Myocyte (in vitro differentiated cells): ENCODE measurements at places on chromosomes 2 and 18. TPM values are rescaled to one million over a fixed set of nuclear protein-coding genes. Genes with fewer than 3 reads are reported as not detected.

The ENOSF1 gene
- total RNA-seq, result 13.8 and 20.2 TPM in 2 replicates

The DGUOK gene
- 38.8 and 44.6 TPM in 2 replicates for total RNA-seq

The TFCP2L1 gene
- under 0.01 TPM in 1 of 2 replicates, not detected in the other for total RNA-seq

The B3GNT7 gene
- total RNA-seq, result 0.10 TPM in 1 of 2 replicates, not detected in the other

The PLB1 gene
- total RNA-seq, result 0.24 and 0.31 TPM in 2 replicates

The SULT1C4 gene
- not detected in 2 replicates for total RNA-seq

The AQP4 gene
- not detected in 2 replicates for total RNA-seq

The KYNU gene
- total RNA-seq, result 0.05 and 1.8 TPM in 2 replicates

The RGPD3 gene
- total RNA-seq, result 0.16 and 0.64 TPM in 2 replicates

The SCYGR4 gene
- not detected in 2 replicates for total RNA-seq

The EGR4 gene
- total RNA-seq, result not detected in 2 replicates

The IL1RN gene
- not detected in 2 replicates for total RNA-seq

The CYP26B1 gene
- total RNA-seq, result 0.10 and 0.19 TPM in 2 replicates

The C2orf15 gene
- total RNA-seq, result 0.78 TPM in 1 of 2 replicates, not detected in the other

The PLA2R1 gene
- 5.6 and 6.0 TPM in 2 replicates for total RNA-seq

The ITGAV gene
- total RNA-seq, result 166 TPM in 2 replicates

The MYOM1 gene
- total RNA-seq, result 39.9 and 120 TPM in 2 replicates

The ALPI gene
- total RNA-seq, result not detected in 2 replicates

The STARD6 gene
- not detected in 2 replicates for total RNA-seq

The MZT2B gene
- total RNA-seq, result 55.7 and 65.8 TPM in 2 replicates

The UGT1A3 gene
- not detected in 2 replicates for total RNA-seq

The MDH1B gene
- 0.32 and 1.1 TPM in 2 replicates for total RNA-seq

GRCh38 chr2:181153886-181154285 is 173.5 kb downstream of the UBE2E3 start:
- DNase-seq, result no peak

- no peak for DNase-seq
These were observed 63.1 kb downstream of the RND3 start for GRCh38 chr2:150424406-150424805.

- no peak for DNase-seq
These were observed 857 bp downstream of the DYM start for GRCh38 chr18:49459404-49460171.

- DNase-seq, result no peak
These were observed 3.5 kb upstream of the GALNT5 start for GRCh38 chr2:157254041-157254440.

- no peak for DNase-seq
These were observed 34.4 kb upstream of the PKDCC start for GRCh38 chr2:42013409-42013808.

DNA sequence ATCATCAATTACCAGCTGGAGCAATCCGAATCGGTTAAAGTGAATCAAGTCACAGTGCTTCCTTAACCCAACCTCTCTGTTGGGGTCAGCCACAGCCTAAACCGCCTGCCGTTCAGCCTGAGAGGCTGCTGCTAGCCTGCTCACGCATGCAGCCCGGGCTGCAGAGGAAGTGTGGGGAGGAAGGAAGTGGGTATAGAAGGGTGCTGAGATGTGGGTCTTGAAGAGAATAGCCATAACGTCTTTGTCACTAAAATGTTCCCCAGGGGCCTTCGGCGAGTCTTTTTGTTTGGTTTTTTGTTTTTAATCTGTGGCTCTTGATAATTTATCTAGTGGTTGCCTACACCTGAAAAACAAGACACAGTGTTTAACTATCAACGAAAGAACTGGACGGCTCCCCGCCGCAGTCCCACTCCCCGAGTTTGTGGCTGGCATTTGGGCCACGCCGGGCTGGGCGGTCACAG is 496 bp upstream of the ITGA4 start:
- peak; percentile 27 for DNase-seq

- DNase-seq, result no peak
These were observed 202.8 kb upstream of the THUMPD2 start for GRCh38 chr2:39981883-39982311.

DNA sequence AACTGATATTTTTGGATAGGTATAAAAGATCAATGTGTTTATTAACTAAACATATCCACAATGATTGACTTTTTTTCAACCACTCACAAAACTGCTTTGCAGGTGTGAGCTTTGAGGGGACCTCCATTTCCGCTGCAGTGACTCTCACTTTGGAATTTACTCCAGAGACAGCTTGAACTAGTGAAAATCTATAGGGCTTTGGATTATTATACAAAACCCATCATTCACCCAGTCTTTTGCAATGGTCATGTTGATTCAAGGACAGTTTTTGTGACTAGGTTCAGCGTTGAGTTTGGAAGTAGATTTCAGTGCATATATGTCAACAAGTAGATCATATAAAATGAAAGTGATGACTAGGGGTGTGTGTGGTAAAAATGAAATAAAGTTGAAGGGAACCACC is 87.7 kb downstream of the EHBP1 start:
- no peak for DNase-seq

DNA sequence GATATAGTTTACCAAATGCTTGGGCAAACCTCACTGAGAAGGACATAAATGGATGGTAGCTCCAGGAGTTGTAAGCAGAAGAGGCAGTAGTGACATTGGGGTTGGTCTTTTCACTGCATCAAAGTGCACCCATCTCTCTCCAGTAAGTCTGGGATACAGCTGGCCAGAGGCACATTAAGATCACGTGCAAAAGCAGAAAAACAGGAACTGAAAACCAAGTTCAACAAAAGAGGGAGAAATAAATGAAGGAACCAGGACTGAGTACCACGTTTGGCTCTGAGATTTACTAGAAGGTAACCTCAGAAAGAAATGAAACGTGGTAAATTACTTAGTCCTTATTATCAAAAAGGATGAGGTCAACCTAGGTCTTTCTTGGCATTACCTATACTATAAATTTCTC is 259.2 kb downstream of the OSR1 start:
- no peak for DNase-seq

DNA sequence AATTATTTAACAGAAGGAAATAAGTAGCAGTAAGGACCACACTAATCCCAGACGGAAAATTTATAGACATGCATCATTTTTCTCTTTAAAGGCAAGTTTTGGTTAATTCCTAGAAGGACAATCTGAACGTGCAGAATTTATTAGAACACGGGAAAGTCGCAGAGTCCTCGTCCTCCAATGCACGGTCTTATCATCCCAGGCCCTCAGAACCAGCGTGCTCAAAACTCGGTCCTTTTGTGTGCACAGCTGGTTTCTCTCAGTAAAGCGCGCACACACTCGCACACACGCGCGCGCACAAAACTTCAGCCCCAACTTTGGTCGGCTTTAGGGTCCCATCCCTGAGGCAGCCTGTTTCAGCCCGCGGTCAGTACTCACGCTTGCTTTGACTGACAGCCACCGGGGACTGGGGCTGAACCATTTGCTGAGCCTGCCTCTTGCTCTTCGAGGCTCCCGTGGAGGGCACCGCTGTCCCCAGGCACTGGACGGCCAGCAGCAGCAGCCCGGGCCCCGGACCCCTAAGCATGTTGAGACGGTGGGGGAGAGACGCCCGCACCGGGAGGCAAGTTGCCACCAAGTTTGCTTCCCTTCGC is 493 bp downstream of the FN1 start:
- DNase-seq, result peak; percentile 66

DNA sequence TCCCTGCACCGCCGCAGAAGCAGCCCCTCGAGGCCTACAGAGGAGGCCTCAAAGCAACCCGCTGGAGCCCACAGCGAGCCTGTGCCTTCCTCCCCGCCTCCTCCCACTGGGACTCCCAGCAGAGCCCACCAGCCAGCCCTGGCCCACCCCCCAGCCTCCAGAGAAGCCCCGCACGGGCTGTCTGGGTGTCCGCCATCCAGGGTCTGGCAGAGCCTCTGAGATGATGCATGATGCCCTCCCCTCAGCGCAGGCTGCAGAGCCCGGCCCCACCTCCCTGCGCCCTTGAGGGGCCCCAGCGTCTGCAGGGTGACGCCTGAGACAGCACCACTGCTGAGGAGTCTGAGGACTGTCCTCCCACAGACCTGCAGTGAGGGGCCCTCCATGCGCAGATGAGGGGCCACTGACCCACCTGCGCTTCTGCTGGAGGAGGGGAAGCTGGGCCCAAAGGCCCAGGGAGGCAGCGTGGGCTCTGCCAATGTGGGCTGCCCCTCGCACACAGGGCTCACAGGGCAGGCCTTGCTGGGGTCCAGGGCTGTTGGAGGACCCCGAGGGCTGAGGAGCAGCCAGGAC is 31.2 kb downstream of the GPC1 start:
- no peak for DNase-seq

DNA sequence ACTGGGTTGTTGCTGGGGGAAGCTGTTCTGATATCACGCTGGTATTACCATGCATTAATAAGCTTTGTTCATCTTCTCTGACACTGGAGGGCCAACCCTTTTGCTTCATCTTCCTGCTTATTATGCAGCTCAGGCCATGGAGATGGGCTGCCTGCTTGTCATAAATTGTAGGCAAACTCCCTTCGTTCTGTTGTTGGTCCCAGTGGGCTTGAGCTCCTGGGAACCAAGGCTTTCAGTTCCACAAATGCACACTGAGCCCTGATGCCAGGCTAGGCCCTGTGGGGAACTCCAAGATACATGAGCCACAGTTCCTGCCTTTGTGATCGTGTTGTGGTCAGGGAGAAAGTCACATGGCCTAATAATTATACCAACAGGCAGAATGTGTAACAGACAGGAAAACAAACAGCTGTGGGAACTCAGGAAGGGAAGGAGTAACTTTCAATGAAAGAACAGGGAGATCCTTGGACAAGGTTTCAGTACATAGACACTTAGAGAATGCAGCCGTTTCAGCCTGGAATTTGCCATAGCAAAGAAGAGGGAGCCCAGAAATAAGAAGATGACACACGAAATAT is 49.0 kb upstream of the BCL2L11 start:
- peak; percentile 94 for DNase-seq

- DNase-seq, result peak; percentile 62
These were observed 12.8 kb downstream of the ASIC4 start for GRCh38 chr2:219527076-219527394.

GRCh38 chr2:47486841-47487497 is 84.0 kb downstream of the MSH2 start:
- no peak for DNase-seq

GRCh38 chr18:37508207-37508606 is 57.4 kb downstream of the CELF4 start:
- no peak for DNase-seq

GRCh38 chr2:40741532-40741931 is 289.6 kb upstream of the SLC8A1 start:
- DNase-seq, result no peak

GRCh38 chr2:185771396-185771795 is 32.8 kb downstream of the FSIP2 start:
- DNase-seq, result no peak

- DNase-seq, result no peak
These were observed 76.5 kb downstream of the SFXN5 start for GRCh38 chr2:72994991-72995380.

DNA sequence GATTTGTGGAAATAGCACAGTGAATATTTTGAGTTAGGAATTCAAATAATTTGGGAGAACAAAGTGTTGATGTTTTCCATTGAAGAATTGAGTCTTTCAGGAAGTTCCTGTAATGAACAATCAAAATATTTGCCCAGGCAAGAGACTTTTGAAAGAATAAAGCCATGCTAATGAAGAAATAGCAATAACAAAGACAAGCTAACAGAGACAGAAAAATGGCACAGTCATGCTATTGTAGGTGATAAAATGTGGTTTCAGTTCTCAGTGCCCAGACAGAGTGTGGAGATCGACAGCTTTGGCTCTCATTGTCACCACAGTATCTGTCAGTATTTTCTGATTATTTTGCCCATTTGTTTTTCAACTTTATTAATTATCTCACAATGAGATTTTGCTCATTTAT is 490.8 kb upstream of the PIK3C3 start:
- DNase-seq, result no peak

DNA sequence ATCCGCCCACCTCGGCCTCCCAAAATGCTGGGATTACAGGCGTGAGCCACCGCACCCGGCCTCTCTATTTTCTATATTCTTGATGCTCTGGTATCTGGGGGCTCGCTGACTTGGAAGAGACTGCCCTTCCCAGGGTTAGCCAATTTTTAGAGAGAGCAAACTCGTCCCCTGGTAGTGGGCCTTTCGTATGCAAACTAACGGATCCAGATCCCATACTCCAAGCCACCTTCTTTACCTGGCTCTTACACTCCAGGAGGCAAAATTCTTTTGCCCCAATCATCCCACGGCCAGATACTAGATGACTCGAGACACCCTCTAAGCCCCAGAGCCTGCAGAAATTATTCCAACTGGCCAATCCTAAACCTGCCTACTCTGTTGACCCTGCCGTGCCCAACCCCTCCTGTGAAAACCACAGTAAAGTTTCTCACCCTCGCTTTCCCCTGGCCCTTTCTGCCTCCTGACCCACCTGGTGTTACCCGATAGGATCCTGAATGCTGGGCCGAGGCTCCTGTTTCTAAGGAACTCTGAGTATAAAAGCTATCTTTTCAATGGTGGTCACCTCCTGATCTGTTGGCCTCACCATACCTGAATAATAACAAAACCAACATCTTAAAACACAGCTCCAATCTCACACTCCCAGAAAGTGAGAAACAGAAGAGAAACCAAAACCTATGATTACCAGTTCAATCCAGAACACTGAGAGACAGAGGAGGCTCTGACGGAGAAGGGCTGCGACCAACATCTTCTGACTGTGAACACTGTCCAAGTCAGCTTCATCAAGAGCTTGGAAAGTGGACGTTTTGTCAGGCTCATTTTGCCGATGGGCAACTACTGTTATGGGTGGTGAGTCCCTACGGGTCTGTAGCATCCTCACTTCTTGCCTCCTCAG is 57.6 kb upstream of the ZNF532 start:
- no peak for DNase-seq

DNA sequence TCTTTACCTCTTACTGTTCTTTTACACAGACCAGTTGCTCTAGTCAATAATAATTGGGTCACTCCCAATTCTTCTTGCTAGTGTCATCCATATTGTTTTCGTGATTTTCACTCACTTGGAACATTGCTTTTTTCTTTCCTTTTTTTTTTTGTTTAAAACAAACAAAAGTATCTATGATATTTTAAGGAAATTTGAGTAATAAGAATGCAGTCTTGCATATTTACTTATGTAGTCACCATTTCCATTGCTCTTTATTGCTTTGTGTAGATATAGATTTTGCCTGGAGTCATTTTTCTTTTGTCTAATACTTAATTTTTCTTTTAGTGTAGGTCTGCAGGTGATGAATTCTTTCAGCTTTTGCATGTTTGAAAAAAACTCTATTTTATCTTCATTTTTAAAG is 71.9 kb downstream of the WDR7 start:
- no peak for DNase-seq

DNA sequence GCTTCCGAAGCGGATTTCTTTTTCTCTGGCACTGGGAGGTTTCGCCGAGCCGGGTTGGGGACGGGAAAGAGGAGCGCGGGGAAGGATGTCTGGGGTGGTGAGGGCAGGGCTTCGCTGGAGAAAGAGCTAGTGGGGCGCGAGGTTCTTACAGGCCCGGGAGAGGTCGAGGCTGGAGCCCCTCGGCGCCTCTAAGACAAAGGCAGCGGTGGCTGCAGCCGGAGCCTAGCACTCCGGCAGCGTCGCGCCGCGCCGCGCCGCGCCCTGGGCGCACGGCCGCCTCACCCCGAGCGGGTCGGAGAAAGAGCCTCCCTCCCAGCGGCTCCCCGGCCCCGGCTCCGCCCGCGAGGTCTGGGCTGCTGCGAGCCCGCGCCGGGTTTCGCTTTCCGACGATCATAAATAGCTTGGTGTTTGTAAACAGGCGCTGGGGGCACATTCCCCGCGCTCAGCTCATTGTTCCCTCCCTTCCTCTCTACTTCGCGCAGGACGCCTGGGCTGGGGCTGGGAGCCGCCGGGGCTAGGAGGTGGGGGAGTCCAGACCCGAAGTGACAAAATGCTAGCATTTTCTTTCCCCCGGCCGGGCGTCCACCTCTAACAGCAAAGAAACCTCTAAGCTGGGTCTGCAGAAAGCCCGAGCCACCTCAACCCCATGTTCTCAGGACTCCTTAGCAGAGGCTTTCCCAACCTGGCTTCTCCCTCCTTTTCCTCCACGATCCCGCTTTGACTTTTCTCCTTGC is 813 bp upstream of the MEIS1 start:
- DNase-seq, result peak; percentile 66
